ENCODE measurements at places on chromosomes 6 and 20.

DNA sequence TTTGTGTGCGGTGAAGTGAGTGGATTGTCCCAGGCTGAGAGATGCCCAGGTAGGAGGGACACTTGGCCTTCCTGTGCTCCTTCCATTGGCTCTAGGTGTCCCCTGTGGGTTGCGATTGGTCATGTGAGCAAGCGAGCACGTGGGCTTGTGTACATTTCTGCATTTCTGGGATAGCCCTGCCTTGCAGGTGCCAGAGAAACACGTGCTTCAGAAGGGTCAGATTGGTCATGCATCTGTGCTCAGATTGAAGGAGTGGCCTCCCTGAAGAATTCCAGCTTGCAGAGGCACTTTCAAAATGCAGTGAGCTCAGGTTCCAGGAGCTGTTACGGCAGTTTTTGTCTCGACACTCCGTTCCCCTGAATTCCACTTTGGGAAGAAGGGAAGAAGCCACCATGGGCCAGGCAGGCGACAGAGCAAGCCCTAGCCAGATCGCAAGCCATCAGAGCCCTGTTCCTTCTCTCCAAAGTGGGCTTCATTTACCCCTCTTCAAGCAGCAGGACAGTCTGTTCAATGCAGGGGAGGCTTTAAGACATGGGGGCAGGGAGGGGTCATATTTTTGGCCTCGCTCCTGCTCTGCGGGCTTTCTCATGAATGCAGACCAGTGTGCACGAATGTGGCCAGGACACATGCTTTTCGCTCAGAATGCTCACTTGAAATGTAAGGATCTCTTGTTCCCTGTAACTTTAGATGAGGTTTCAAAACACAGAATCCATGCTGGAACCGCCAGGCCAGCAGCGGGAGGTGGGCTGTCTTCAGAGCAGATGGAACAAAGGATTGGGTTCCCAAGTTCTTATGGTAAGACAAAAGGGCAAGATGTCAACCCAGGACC is 78.6 kb upstream of the AKAP12 start:
- no peak for DNase-seq

- no peak for DNase-seq
These were observed 40.3 kb downstream of the UQCC2 start for GRCh38 chr6:33670971-33671743.

DNA sequence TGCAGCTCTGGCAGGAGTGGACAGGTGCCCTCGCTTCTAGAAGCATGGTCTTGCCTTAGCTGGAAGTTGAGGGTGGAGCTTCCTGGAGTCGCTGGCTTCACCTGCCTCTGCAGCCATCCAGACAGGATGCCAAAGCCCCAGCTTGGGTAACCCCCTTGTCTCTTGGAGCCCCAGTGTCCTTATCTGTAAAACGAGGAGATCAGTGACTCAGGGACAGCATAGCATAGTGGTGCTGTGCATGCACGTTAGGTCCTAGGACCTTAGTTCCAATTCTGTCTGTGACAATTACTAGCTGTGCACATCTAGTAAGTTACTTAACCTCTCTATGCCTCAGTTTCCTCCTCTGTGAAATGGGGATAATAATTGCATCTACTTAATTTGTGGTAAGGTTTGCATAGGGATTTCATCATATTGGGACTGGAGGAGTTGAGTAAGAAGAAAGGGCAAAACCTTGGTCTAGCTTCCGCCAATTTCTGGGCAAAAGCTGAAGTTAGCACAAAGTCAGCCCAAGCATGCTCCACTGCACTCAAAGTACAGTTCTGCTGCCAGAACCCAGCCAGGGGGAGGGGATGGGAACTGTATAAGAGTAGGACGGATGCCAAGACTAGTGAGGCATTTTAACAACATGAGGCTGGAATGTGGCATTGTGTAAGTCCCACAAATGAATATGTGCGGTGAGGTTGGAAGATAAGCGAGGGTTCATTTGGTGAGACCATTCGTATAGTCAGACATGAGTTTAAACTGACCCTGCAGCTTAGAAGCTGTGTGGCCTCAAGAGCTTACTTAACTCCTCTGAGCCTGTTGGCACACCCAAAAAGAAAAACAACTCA is 24.5 kb downstream of the TOX2 start:
- no peak for DNase-seq

DNA sequence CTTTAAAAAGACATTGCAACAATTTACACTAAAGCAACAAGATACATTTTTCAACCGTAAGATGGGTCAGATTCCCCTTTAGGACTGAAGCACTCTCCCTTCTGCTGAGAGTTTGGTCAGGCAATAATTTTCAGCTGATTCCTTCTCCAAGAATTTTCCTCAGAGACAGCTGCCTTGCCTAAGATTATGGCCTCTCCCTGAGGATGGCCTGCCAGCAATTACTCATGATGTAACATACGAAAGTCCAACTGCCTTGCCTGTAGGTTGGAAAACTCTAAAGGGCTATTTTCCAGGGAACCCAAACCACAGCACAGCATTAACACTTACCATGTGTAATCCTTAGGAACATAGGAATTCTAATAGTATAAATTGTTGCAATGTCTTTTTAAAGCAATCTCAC is 229.1 kb upstream of the FLRT3 start:
- DNase-seq, result no peak

- no peak for DNase-seq
These were observed 115.0 kb upstream of the CHD6 start for GRCh38 chr20:41733151-41733550.

- DNase-seq, result no peak
These were observed 2.1 kb downstream of the APOBEC2 start for GRCh38 chr6:41055149-41055548.

- no peak for DNase-seq
These were observed 78.0 kb downstream of the FGD2 start for GRCh38 chr6:37083243-37084138.

GRCh38 chr20:59087829-59088433 is 45.3 kb upstream of the PRELID3B start:
- DNase-seq, result peak; percentile 89

- no peak for DNase-seq
These were observed 12.8 kb upstream of the PLN start for GRCh38 chr6:118535176-118535844.

DNA sequence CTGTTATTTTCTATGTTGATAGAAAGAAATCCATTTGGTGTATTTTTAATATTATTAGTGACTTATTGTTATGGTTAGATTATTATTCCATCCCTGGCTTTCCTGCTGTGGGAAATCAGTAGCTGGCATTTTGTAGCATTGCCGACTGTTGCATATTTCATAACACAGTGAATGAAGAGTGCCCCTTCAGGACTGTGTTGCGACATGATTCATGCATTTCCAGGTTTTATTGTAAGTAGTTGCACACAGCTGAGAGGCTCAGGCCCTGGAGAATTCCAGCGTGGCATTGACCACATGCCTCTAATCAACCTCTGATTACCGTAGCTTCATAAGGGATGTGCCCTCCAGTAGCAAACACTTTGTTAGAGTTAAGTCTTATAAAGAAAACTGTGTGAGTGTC is 263.9 kb downstream of the FARS2 start:
- no peak for DNase-seq

GRCh38 chr6:157045831-157046454 is 268.8 kb downstream of the ARID1B start:
- DNase-seq, result no peak

- no peak for DNase-seq
These were observed 54.2 kb upstream of the MAP7 start for GRCh38 chr6:136604328-136604825.

DNA sequence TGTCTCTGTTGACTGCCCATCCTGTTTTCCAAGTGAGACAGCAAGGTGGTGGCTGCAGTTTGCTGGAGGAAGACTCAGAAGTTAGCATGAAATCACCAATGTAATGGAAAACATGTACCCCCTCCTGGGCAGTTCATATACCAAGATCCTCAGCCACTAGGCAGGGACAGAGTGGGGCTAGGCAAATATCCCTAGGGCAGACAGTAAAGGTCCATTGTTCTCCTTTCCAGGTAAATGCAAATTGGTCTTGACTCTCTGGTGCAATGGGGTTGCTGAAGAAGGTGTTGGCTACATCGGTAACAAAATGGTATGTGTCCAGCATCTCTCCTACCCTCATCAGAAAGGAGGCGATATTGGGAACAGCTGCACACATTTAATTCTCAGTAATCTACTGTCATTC is 233.6 kb upstream of the SOX4 start:
- no peak for DNase-seq

- no peak for DNase-seq
These were observed 12.8 kb downstream of the ESF1 start for GRCh38 chr20:13771853-13772453.

GRCh38 chr20:13418263-13419229 is 197.5 kb downstream of the ISM1 start:
- DNase-seq, result no peak

DNA sequence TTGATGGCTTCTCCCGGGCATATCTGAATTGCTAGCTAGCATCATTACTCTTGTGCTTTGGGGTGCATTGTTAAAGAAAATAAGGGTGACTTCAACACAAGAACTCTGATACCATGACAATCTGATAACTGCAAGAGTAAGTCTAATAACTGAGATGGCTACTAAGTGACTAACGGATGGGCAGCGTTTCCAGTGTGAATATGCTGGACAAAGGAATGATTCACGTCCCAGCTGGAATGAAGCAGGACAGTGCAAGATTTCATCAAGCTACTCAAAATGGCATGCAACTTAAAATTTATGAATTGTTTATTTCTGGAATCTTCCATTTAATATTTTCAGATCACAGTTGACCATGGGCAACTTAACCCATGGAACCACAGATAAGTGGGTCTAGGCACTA is 31.7 kb downstream of the MOXD1 start:
- no peak for DNase-seq

DNA sequence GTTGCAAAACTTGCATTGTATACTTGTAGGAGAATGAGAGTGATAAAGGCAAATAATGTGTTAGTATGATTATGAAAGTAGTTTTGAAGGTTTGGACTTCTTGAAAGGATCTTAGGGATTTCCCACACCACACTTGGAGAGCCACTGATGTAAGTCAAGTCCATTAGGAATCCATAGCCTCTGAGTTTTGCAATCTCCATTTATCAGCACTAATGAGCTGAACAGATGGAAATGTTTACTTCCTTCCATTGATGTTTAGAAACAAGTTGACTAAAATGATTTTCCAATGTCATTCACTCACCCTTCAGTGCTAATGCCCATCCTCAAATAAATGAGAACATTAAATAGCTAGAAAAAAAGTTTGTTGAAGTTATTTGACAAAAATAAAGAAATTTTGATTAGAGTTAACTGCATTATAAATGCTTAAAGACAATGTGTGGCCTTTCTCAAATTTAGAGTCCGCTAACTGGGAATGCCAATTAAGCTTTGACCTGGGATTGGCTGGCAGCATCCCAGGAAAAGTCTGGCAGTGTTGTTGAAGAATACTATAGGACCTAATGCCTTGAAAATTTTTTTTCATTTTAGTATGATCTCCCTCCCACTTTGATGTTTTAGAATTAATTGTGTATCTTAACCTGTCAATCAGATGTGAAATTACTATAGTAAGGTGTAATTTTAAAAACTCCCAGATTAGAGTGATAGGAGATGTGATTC is 68.0 kb downstream of the SLC35F1 start:
- DNase-seq, result no peak

- DNase-seq, result no peak
These were observed 391 bp upstream of the B3GAT2 start for GRCh38 chr6:70957284-70957617.

- DNase-seq, result no peak
These were observed 134.3 kb upstream of the AHI1 start for GRCh38 chr6:135631821-135632220.

DNA sequence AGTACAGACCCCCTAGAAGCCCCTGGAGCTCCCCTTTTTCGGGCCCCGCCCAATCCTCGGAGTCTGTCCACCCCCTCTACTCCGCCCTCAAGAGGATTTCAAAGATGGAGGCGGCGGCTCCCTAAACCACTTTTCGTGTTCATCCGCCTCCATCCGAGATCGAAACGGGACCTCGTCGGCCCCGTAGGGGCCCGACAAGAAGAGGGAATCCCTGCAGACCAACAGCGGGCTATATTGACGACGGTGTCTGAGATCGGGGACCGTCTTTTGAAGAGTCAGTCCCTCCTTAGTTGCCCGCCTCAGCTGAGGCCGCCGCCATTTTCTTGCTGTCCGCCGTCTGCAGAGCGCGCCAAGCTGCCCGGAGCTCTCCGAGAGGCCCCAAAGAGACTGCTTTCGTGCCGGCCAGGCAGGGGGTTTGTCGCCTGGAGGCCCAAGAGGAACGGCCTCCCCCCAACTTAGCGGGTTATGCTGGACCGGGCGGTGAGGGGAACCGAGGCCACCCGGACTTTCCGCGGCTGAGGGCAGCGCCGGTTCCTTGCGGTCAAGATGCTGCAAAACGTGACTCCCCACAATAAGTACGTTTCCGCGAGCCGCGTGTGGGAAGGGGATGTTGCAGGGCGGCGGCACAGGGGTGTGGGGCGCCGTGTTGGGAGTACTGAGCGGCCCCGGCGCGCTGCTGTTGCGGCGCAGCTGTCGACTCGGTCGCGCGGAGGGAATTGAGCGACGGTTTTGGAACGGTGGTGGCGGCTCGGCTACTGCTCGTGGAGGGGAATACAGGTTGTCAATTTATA is 4.2 kb downstream of the BRD2 start:
- DNase-seq, result peak; percentile 46

- no peak for DNase-seq
These were observed 29.0 kb downstream of the DAAM2 start for GRCh38 chr6:39821046-39821740.

DNA sequence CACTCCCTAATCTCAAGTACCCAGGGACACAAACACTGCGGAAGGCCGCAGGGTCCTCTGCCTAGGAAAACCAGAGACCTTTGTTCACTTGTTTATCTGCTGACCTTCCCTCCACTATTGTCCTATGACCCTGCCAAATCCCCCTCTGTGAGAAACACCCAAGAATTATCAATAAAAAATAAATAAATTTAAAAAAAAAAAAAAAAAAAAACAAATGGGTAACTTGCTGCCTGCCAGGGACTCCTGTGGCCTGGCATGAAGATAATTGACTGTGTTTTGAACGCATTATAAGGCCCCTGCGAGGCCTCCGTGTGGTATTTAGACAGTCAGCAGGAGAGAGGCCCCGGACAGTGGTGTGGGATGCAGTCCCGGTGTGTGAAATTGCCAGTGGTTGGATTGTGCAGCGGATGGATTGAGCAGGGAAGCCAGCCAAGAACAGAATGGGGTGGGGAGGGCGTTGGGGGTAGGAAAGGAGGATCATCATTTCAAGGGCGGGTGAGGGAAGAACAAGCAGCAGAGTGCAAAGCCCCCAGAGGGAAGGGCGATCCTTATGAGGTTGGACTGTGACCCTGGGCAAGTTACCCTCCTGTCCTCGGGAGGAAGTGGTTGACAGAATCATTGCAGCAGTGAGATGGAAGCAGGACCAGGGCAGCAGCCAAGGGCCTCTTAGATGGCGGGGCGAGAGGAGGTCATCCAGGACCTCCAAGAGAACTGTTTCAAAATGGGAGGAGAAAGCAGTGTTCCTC is 43.3 kb downstream of the PPARD start:
- no peak for DNase-seq

GRCh38 chr20:8780915-8781314 is 288.0 kb upstream of the PLCB4 start:
- DNase-seq, result no peak

All from T-helper 9 cell (primary cell).